ENCODE measurements at places on chromosomes 2 and 18.

DNA sequence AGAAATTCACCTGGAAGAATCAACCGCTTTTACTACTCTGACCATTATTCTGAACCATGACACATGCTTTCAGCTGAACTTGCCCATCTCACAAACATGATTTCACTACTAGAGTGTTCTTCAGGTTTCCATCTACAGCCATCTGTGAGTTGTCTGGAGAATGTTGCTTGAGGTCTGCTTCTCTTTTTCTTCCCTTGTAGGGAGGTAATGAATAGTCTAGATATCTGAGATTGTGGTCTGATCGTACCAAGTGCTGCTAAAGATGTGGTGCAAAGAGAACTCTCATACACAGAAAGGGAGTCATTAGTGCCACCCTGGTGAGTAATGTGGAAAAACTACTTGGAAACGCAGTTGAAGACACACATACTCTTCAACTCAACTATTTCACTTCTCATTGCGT, 10.2 kb downstream of the SOWAHC start:
- H3K4me3 ChIP-seq = no peak overlapping the region
- no peaks in the 10 kb centered on the region for H3K4me1 ChIP-seq
- no peak overlapping the region for H3K27ac ChIP-seq
- no peak for DNase-seq
- no peaks in the 10 kb centered on the region for H3K36me3 ChIP-seq
- no peaks in the 10 kb centered on the region for H3K27me3 ChIP-seq

- H3K4me3 ChIP-seq = no peak overlapping the region
- H3K27ac ChIP-seq = no peak overlapping the region
- no peaks in the 10 kb centered on the region for H3K36me3 ChIP-seq
Observed at GRCh38 chr2:90069290-90069894, 1377.9 kb downstream of the RPIA start.

GRCh38 chr2:200781616-200782015, 30.1 kb upstream of the BZW1 start:
- no peak overlapping the region for H3K27ac ChIP-seq
- peaks cover 22% of the 10 kb centered on the region for H3K4me1 ChIP-seq
- no peak overlapping the region for H3K4me3 ChIP-seq
- H3K36me3 ChIP-seq = no peaks in the 10 kb centered on the region

GRCh38 chr2:52934920-52935640, 832.5 kb upstream of the CHAC2 start:
- no peak overlapping the region for H3K4me3 ChIP-seq
- H3K36me3 ChIP-seq = no peaks in the 10 kb centered on the region
- DNase-seq = no peak
- no peak overlapping the region for H3K27ac ChIP-seq
- H3K4me1 ChIP-seq = peaks cover 3% of the 10 kb centered on the region
- no peaks in the 10 kb centered on the region for H3K27me3 ChIP-seq

GRCh38 chr2:101842471-101842870, 145.0 kb downstream of the MAP4K4 start:
- H3K27me3 ChIP-seq = no peaks in the 10 kb centered on the region
- no peak overlapping the region for H3K4me3 ChIP-seq
- peaks cover 3% of the 10 kb centered on the region for H3K36me3 ChIP-seq
- H3K4me1 ChIP-seq = peaks cover 19% of the 10 kb centered on the region
- no peak for DNase-seq
- H3K27ac ChIP-seq = peak overlapping the region; percentile 68

GRCh38 chr2:37684809-37685208, 13.4 kb upstream of the CDC42EP3 start:
- no peak overlapping the region for H3K27ac ChIP-seq
- H3K27me3 ChIP-seq = no peaks in the 10 kb centered on the region
- DNase-seq = no peak

- no peaks in the 10 kb centered on the region for H3K36me3 ChIP-seq
- H3K27ac ChIP-seq = no peak overlapping the region
- DNase-seq = no peak
- H3K4me1 ChIP-seq = no peaks in the 10 kb centered on the region
- no peak overlapping the region for H3K4me3 ChIP-seq
- no peaks in the 10 kb centered on the region for H3K27me3 ChIP-seq
Observed at GRCh38 chr2:229205704-229206103, 65.4 kb downstream of the PID1 start.

GRCh38 chr2:159497256-159497655, 119.1 kb downstream of the BAZ2B start:
- H3K4me1 ChIP-seq = peaks cover 7% of the 10 kb centered on the region
- DNase-seq = no peak
- H3K27ac ChIP-seq = peak overlapping the region; percentile 37
- no peaks in the 10 kb centered on the region for H3K36me3 ChIP-seq

- no peak for DNase-seq
- H3K36me3 ChIP-seq = no peaks in the 10 kb centered on the region
- no peak overlapping the region for H3K4me3 ChIP-seq
- no peak overlapping the region for H3K27ac ChIP-seq
- H3K27me3 ChIP-seq = no peaks in the 10 kb centered on the region
Observed at GRCh38 chr2:175234153-175234552, 52.6 kb upstream of the ATP5MC3 start.

DNA sequence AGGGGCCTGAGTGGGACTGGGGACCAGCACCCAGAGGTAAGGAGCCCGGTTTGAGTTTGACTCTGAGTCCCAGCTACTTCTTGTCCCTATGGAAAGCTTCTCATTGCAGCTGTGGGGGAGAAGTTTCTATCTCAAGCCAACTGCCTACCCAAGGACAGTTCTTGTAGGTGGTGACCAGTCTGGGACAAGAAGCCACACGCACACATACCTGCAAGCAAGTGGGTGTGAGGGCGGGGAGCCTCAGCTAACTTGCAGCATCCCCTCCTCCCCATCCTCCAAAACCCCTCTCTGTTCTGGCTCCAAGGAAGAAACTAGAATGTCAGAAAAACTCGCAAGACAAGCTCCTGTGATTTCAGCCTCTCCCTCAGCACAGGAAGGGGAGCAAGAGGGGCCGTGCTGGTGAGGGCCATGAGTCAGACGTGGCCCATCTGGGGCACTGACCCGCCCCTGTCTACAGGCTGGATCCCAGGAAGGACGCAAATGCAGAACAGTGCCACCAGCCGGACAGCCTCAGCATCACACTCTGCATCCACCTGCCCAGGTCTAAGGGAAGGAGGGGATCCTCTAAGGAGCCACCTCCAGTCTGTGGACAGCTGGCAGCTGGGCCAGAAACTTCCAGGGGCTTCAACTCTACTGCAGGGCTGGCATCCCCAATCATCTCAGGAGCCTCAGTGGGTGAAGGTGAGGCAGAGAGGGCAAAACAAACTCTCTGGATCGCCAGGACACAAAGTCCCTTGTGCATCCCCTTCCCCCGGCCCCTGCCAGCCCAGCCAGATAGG, 103.4 kb downstream of the TNS1 start:
- H3K4me1 ChIP-seq = peaks cover 73% of the 10 kb centered on the region
- no peaks in the 10 kb centered on the region for H3K27me3 ChIP-seq
- no peak overlapping the region for H3K4me3 ChIP-seq
- peaks cover 6% of the 10 kb centered on the region for H3K36me3 ChIP-seq
- H3K27ac ChIP-seq = peak overlapping the region; percentile 51

GRCh38 chr2:191030521-191031154, 16.7 kb upstream of the STAT1 start:
- H3K36me3 ChIP-seq = no peaks in the 10 kb centered on the region
- H3K27ac ChIP-seq = no peak overlapping the region
- peaks cover 7% of the 10 kb centered on the region for H3K4me1 ChIP-seq
- no peak overlapping the region for H3K4me3 ChIP-seq
- H3K27me3 ChIP-seq = no peaks in the 10 kb centered on the region

- no peaks in the 10 kb centered on the region for H3K4me1 ChIP-seq
- H3K4me3 ChIP-seq = no peak overlapping the region
- DNase-seq = no peak
- H3K27me3 ChIP-seq = no peaks in the 10 kb centered on the region
Observed at GRCh38 chr2:1550658-1551316, 137.5 kb downstream of the TPO start.

DNA sequence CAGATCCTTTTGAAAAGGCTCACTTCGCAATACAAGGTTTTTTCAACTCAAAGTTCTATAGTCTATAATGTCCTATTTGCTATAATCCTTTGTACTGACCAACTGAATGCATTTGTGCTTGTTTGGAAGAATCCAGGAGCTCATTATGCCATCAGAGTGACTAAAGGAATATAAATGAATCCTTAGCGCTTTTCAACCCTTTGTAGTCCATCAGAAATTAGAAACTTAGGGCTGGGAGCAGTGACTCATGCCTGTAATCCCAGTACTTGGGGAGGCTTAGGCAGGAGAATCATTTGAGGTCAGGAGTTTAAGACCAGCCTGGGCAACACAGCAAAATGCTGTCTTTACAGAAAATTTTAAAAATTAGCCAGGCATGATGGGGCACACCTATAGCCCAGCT, 330.2 kb upstream of the CHAC2 start:
- no peaks in the 10 kb centered on the region for H3K27me3 ChIP-seq
- no peaks in the 10 kb centered on the region for H3K36me3 ChIP-seq
- no peaks in the 10 kb centered on the region for H3K4me1 ChIP-seq
- no peak for DNase-seq
- no peak overlapping the region for H3K27ac ChIP-seq
- no peak overlapping the region for H3K4me3 ChIP-seq

- H3K4me1 ChIP-seq = no peaks in the 10 kb centered on the region
- H3K27ac ChIP-seq = no peak overlapping the region
- DNase-seq = no peak
- H3K27me3 ChIP-seq = no peaks in the 10 kb centered on the region
- H3K36me3 ChIP-seq = no peaks in the 10 kb centered on the region
Observed at GRCh38 chr2:27249891-27250651, 12.8 kb downstream of the SLC30A3 start.

- H3K4me3 ChIP-seq = no peak overlapping the region
- H3K36me3 ChIP-seq = no peaks in the 10 kb centered on the region
- H3K27ac ChIP-seq = no peak overlapping the region
- H3K4me1 ChIP-seq = peaks cover 22% of the 10 kb centered on the region
Observed at GRCh38 chr18:23196119-23197007, 61.1 kb downstream of the CABLES1 start.

GRCh38 chr2:241051578-241052487, 50.3 kb downstream of the MTERF4 start:
- H3K4me1 ChIP-seq = no peaks in the 10 kb centered on the region
- H3K27ac ChIP-seq = no peak overlapping the region
- H3K36me3 ChIP-seq = no peaks in the 10 kb centered on the region
- no peaks in the 10 kb centered on the region for H3K27me3 ChIP-seq
- H3K4me3 ChIP-seq = no peak overlapping the region

GRCh38 chr2:126836761-126837679, 61.7 kb upstream of the TEX51 start:
- H3K4me1 ChIP-seq = no peaks in the 10 kb centered on the region
- no peak overlapping the region for H3K4me3 ChIP-seq
- no peaks in the 10 kb centered on the region for H3K36me3 ChIP-seq
- no peaks in the 10 kb centered on the region for H3K27me3 ChIP-seq

- H3K36me3 ChIP-seq = no peaks in the 10 kb centered on the region
- H3K27ac ChIP-seq = no peak overlapping the region
- no peaks in the 10 kb centered on the region for H3K27me3 ChIP-seq
- H3K4me1 ChIP-seq = no peaks in the 10 kb centered on the region
- no peak overlapping the region for H3K4me3 ChIP-seq
Observed at GRCh38 chr2:71710367-71711132, 257.2 kb downstream of the DYSF start.

GRCh38 chr2:215361876-215362561, 50.2 kb downstream of the ATIC start:
- H3K4me3 ChIP-seq = no peak overlapping the region
- DNase-seq = no peak
- H3K27ac ChIP-seq = no peak overlapping the region
- H3K36me3 ChIP-seq = peaks cover 81% of the 10 kb centered on the region

DNA sequence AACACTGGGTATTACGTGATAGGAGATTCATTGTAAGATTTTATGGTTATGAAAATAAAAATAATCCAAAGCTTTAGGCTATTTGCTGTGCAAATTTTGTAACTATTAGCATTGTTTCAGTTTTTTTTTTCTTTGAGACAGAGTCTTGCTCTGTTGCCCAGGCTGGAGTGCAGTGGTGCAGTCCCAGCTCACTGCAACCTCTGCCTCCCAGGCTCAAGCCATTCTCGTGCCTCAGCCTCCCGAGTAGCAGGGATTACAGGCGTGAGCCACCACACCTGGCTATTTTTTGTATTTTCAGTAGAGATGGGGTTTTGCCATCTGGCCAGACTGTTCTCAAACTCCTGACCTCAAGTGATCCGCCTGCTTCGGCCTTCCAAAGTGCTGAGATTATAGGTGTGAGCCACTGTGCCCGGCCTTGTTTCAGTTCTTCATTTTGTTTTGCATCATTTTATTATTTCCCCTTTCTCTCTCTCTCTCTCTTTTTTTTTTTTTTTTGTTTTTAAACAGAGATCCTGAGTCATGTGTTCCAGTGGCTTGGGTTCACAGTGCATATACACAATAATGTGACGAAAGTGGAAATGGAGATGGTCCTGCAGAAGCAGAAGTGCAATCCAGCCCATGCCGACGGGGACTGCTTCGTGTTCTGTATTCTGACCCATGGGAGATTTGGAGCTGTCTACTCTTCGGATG, 25.8 kb downstream of the CASP10 start:
- H3K27ac ChIP-seq = no peak overlapping the region
- no peaks in the 10 kb centered on the region for H3K27me3 ChIP-seq
- DNase-seq = no peak
- H3K4me1 ChIP-seq = peaks cover 5% of the 10 kb centered on the region

DNA sequence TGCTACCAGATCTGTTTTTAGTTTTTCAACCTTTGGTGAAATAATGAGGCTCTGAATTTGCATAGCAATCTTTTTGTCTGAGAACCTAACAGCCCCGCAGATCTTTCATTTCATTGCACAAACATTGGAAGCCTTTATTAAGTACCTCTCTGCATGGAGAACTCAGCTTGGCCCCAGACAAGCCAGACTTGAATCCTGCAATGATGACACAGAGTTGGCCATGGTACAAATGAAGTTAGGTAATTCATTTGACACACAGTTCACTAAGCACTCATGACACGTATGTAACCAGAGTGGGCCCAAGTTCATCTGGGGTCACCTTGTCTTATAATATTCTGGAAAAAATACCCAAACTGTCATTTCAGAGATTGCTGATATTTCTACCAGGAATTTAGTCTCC, 439.1 kb upstream of the ID2 start:
- no peak overlapping the region for H3K27ac ChIP-seq
- no peak overlapping the region for H3K4me3 ChIP-seq
- peak; percentile 36 for DNase-seq
- H3K36me3 ChIP-seq = no peaks in the 10 kb centered on the region

- no peaks in the 10 kb centered on the region for H3K27me3 ChIP-seq
- H3K4me1 ChIP-seq = peaks cover 54% of the 10 kb centered on the region
- H3K36me3 ChIP-seq = no peaks in the 10 kb centered on the region
- no peak for DNase-seq
Observed at GRCh38 chr2:27356056-27356381, 545 bp downstream of the GTF3C2 start.

GRCh38 chr2:128016620-128017019, 11.2 kb downstream of the SAP130 start:
- H3K4me1 ChIP-seq = no peaks in the 10 kb centered on the region
- no peak overlapping the region for H3K27ac ChIP-seq
- H3K36me3 ChIP-seq = peaks cover 39% of the 10 kb centered on the region

Measured in tibial nerve (tissue), 4 donors.